HT-29 (cell line): ENCODE measurements at places on chromosomes 4 and X.

DNA sequence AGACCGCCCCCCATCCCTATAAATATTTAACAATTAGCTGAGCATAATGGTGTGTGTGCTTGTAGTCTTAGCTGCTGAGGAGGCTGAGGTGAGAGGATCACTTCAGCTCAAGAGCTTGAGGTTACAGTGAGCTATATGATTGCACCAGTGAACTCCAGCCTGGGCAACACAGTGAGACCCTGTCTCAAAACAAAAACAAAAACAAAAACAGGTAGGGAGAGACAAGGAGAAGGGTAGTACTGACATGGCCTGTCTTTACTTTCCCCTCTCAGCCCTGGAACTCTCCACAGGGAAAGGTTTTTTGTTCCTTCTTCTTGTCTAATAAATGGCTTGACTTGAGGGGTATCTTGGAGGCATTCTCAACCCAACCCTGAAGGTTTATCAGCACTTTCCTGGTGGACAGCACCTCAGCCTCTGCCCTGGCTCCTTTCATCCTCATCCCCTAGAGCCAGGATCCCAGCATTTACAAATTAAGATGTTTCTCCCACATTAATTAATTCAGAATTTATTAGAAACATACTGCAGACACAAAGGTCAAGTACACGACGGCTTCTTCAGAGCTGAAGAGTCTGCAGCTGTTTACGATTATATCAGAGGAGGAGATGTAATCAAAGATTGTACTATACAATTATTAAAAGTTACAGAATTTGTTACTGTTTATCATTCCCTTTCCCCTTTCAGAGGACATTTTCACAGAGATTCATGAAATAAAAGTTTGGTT, 131.8 kb downstream of the AFF1 start:
- no peak for DNase-seq

DNA sequence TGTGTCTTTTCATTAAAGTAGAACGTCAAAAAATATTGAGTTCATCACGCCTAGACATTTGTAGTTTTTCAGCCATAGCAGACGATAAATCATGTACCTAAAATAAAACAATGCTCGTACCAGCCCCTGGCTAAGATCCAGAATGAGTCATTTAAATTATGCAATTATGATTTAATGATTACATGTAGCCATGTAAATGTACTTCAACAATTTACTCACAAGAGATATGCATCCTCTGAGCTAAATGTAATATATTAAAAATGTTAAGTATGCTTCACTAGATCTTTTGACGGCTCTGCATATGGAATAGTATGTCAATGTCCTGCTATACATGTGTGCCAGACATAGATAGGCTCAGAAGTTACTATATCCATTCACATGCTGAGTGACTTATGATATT, 1077.8 kb downstream of the ARAP2 start:
- peak; percentile 8 for DNase-seq

DNA sequence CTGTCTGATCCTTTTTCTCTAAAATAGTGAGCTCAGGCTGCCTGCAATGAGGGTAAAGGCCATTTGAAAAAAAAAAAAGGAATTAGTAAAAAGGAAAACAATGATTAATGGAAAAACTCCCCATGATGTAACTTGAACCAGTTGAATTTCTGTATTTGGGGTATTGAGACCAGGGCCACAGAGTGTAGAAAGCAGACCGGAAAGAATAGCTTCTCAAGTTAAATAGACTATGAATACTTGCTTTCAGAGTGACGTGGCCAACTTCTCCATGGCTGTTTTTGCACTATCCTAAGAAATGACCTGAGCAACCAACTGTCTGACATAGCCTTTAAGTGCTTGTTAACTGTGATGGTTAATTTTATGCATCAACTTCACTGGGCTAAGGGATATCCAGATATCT, 222.1 kb upstream of the INTU start:
- DNase-seq: no peak

DNA sequence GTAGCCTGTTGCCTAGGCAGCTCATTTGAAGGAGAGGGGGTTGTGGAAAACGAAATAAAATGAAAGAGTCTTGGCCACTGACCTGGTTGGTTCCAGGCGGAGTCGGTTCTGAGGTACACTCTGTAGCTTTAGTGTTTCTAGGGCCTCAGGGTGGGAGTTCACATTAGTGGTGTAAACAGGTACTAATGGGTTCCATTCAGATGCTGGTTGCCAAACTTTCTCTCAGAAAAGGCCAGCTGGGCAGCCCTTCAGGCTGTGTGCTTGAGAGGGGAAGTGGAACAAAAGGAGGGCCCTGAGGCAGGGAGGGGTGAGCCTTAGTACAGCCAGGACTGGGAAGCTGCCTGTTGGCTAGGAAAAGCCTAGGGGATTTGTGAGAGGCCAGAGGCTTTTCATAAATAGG, 24.8 kb downstream of the NHSL2 start:
- DNase-seq: no peak

DNA sequence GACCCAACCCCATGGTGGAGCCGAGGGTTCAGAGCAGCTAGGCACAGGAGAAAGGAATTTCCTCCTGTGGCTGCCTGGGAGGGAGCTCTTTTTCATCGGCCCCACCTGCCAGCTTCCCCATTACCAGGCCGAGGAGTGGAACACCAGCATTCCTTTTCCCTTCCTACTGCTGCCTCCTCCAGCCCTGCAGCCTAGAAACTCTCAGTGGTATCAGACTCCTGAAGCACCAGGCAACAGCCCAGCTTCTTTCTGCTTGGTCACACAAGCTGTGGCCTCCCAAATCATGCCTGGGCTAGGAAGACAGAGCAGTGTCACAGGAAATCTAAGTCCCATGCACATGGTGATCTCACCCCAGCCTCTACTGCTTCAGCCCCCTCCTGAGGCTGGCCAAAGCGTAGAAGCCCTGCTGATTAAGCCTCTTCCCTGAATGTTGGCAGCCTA, 30.1 kb downstream of the RTL5 start:
- no peak for DNase-seq
